ENCODE measurements at places on chromosomes 11 and 22.
A peak's percentile ranks its signal among the peaks of the same experiment; 100 is the strongest.

GRCh38 chr22:49718396-49718795 is 109.3 kb downstream of the BRD1 start:
- no peak for DNase-seq

DNA sequence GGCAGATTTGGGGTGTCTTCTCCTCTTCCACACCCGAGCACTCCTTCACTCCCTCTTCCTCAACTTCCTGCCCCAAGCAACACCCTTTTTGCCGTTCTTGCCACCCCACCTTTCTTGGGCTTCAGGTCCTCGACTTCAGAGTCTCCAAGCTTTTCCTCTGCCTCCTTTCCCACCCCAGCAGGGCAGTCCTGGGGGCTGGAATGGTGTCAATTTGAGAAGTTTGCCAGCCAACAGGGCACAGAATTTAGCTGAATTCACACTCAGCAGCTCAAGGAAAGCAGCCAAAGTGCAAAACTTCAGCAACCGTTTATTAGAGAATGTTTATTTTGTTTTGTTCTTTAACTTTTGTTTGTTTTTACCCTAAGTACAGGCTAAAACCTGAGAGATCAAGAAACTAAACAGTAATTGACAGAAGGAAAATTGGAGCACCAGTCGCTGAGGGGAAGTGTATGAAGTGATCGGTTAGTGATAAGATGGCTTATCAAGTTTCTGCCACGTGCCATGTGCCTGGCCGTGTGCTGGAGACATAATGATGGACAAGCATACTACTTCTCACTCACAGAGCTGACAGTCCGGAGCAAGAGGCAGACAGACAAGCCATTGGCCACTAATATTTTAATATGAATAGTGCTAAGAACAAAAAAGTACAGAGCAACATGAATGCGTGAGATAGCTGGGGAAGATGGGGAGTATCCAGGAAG is 44.4 kb downstream of the AHNAK start:
- DNase-seq: no peak

DNA sequence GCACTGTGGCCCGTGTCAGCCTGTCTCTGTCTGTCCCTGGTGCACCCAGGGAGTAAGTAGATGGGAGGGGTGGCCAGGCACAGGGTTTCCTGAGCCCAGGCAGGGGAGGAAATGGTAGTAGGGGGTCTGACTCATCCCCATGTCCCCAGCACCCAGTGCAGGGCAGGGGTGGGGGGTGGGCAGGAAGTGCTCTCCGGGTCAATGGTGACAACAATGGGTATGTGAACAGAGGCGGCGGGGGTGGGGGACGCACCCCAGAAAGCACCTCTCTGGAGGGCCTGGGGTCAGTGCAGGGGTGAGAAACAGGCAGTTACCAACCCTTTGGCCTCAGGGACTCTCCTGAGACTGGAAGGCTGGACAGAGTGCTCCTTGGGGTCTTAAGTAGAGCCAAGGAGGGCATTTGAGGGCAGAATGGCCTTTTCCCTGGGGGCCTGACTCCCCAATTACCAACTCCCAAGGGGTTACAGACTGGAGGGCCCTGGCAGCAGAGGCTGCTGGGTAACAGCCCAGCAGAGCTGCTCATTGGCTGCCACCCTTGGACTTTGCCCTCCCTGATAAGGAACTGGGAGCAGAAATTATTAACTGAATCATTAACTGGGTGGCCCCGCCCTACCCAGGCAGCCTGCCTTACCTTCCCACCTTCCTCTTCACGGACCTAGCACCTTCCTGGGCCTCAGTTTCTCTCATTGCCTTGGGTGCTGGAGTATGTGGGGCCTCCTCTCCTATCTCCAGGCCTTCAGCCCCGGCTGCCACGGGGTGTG is 4.2 kb downstream of the MYRF start:
- peak; percentile 82 for DNase-seq

DNA sequence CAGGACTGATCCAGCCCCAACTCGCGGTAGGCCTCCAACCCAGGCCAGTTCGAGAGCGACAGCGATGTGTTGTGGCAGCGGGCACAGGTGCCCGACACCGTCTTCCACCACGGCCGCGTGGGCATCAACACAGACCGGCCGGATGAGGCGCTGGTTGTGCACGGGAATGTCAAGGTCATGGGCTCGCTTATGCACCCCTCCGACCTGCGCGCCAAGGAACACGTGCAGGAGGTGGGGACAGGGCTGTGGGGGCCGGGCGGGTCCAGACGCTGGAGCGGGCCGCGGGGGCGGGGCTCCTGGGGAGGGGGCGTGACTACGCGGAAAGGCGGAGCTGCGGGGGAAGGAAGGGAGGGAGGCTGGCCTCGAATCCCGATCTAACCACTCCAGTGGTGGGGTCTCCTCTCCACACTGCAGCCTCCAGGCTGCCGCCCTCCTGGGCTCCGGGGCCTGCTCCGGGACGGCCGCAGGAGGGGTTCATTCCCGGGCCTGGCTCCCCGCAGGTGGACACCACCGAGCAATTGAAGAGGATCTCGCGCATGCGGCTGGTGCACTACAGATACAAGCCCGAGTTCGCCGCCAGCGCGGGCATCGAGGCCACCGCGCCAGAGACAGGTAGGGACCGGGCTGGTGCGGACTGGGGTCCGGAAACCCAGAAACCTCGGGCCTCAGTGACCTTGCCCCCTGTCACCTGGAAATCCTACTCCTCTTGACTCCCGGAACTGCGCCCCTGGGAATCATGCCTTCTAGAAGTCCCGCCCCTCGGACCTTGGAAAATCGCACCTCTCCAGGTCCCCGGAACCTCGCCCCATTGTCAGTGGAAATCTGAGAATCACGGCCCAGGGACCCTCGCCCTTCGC is 14.9 kb downstream of the TMEM258 start:
- DNase-seq: no peak

GRCh38 chr22:37376643-37377042 is 50.6 kb downstream of the ELFN2 start:
- DNase-seq: no peak

DNA sequence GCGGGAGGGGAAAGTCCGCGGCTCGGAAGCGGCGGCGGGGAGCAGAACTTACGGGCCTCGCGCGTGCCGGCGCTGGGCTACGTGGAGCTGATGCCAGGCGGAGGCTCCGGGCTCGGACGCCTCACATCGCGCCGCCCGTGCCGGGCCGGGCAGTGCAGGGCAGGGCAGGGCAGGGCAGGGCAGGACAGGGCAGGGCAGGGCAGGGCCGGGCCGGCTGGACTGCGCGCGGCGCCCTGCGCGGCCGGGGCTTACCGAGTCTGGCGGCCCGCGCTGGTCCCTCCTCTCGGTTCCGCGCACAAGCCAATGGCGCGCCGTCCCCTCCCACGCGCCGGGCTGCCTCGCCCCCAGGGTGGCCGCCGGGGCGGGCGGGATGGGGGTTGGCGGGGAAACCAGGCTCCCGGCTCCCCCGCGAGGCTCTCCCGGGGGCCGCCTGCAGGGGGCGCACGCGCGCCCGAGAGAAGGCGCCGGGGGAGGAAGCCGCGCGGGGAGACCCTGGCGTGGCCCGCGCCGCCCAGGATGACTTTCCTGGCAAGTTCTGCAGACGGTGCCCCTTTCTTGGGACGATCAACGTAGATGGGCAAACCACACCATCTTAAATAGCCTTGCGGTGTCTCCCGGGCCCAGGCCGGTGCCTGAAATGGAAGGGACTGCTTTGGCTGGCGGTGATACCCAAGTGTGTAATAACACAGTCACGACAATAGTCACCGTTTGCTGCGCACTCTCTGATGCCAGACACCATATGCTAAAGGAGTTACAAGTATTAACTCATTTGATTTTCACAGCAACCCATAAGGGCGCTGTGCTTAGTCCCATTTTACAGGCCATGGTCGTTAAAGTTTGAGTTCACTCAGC is at the start of gene TP53I11:
TSS of gene TP53I11 (minus strand) at position 259 of the 852 bp plus-strand sequence. CDS start 12,548 bp downstream, outside the sequence.
- peak; percentile 60 for DNase-seq

- DNase-seq: no peak
Measured at GRCh38 chr11:33869481-33870422, 22.1 kb downstream of the LMO2 start.

DNA sequence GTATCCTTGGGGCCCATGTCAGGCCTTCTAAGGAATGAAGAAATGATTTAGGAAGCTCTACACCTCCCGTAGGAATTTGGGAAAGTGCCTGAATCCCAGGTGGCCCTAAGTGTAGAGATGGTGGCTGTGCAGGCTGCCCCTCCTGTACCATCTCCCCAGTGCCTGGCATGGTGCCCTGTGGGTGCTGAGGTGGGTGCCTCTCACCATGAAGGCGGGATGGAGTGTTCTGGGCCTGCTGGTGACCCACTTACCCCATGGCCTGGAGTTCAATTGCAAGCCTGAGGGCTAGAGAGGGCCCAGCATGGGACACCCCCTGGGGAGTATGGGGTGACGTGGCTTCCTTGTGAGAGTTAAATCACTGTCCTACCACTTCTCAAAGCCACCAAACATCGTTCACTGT is 19.8 kb downstream of the SAMM50 start:
- no peak for DNase-seq

Data from ACHN (cell line).